ENCODE measurements at places on chromosomes 12 and 14.

DNA sequence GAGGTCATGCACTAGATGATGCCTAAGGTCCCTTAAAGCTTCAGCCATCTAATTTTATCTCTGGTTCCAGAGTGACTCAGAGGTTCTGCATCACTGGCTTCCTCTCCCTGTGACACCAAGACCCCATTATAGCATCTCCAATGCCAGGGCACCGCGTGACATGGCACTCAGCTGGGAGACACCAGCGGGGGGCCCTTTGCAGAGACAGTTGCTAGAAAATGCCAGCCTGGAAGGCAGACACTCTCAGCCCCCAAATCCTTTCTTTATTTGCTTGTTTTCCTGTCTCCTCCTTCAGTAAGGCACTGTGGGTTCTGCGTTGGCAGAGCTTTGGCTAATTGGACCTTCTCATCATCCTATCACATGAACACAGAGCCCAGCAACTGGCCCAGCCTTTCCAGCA is 123.5 kb upstream of the VRK1 start:
- DNase-seq = no peak

GRCh38 chr12:4817880-4818279 is 91.8 kb upstream of the KCNA1 start:
- DNase-seq = no peak

DNA sequence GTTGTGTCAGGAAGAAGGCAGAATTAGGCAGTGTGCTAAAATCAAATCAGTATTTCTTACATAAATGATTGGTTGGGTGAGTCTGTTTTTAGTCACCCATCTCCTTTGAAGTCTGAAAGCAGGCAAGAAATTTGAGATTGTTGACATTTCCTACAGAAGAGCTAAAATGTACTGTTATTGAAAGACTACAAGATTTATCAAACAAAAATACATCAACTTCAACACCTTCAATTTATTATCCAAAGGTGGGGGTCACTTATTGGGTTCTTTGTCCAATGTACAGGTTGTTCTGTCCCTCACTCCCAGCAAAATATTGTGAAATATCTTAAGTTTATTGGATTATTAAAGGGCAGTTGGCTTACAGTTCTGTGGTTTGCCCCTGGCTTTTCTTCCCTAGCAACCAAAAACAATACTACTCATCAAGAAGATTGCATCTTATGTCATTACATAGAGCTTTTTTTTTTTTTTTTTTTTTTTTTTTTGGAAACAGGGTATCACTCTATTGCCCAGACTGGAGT is 20.6 kb upstream of the PKP2 start:
- no peak for DNase-seq

- DNase-seq = no peak
Measured at GRCh38 chr14:95291859-95292542, 27.7 kb downstream of the CLMN start.

- DNase-seq = no peak
Measured at GRCh38 chr12:31876568-31877424, 82.4 kb upstream of the RESF1 start.

DNA sequence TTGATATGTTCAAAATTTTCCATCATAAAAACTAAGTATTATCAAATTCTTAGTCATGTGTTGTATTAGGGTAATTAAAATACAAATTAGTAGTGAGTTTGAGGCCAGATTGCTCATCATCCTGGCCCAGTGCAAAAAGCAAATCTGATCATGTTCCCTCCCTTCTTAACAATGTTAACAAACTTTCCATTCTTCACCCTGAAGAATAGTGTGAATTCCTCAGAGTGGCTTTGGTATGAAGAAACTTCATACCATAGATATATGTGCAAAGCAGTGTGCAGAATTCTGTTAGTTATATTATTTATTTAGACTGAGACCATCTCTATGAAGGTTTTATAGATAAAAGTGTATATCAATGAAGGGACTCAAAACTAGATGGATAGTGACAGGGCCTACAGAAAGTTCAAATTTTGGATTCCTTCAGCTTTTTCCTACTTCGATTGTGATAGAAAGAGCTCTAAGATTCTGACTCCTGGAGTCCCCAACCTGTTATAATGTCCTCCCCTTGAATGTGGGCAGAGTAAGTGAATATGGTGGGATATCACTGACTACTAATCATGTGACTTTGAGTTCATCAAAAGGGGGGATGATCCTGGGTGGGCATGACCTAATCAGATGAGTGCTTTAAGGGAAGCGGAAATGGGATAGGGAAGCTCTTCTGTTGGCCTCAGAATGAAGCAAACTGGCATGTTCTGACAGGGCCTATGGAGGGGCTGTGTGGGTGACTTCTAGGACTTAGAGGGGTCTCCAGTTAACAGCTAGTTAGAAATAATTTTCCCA is 271.4 kb downstream of the BTG1 start:
- DNase-seq = no peak

GRCh38 chr12:23550753-23551152 is 398.7 kb downstream of the SOX5 start:
- DNase-seq = peak; percentile 65

- no peak for DNase-seq
Measured at GRCh38 chr12:47271800-47272239, 192.1 kb upstream of the AMIGO2 start.

DNA sequence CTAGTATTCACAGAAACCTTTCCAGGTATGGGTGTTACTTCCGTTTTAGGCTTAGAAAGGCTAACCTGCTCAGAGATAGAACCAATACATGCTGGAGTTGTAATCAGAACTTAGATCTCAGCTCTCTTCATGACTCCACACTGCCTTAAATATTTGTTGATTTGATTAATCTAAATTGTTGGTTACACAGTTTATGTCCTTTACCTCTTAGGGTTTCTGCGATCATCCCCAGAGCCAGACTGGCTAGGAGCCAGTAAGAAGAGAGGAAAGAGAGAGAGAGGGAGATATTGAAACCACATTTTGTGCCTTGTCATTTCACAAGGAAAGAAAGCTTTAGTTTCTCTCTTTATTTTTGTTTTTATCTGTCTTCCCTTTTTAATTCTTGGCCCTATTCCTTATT is 16.8 kb upstream of the MGP start:
- no peak for DNase-seq

DNA sequence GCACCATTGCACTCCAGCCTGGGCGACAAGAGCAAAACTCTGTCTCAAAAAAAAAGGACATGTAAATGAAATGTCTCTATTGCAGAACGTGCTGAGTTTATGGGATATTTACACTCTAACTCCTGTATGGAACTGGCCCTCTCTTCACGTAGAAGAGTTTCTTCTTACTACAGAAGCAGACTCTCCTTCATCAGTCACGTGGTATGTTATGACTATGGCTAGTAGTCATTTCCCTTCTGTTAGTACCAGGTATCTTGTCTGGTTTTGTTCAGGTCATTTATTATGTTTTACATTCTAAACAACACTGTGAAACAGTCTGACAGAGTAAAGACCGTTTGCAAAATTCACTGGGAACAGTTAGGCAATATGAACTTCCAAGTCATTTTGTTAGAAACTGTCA is 20.3 kb downstream of the KNTC1 start:
- DNase-seq = no peak

DNA sequence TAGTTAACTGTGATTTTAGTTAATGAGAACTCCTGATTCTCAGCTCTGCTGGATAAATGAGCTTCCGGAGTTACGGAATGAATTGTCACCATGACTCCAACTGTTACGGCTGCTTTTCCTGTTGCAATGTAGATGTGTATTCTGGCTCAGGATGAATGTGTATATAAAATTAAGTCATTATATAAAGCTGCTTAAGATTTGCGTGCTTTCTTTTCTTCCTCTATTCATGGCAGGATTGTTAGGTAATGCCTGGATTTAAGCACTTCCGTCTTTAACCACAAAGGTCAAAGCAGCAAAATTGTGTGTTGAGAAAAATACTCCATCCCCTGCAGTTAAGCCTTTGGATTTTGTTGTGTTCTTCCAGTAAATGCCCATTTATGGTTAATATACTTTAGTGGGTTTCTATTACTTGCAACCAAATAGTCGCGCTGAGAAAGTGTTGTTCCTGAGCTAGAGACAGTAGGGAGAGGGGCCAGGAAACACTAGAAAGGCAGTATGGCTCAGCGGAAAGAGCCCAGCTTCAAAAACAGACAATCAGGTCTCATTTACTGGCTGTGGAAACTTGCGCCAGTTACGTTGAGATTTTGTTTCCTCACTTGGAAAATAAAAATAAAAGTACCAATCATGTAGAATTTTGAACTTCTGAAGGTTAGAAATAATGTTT is 9.4 kb upstream of the CCDC175 start:
- DNase-seq = no peak

DNA sequence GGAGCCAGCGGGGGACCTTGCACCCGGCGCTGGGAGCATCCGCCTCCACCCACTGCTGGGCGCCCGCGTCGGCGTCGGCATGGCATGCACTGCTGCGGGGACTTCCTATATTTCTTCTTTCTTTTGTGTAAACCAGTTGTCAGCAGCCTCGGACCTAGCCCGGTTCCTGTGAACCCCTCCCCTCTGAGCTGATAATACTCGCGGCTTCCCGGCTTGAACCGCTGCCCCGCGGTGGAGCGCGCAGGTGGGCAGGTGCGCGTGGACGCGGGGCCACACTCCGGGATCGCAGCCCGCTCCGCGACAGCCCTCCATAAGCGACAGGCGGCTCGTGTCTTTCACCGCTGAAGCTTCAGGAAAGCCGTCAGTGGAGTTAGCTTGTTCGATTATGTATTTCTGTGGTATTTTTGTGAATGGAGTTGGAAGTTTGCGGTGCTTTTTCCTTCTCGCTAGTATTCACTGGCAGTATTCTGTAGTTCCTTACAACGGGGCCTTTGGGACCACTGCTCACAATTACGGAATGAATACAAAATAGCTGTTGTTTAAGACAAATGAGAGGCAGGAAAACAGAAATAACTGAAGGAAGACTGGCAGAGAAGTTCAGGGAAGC is 870 bp downstream of the BMAL2 start:
- no peak for DNase-seq

- no peak for DNase-seq
Measured at GRCh38 chr12:94829552-94829951, 173.9 kb downstream of the NDUFA12 start.

DNA sequence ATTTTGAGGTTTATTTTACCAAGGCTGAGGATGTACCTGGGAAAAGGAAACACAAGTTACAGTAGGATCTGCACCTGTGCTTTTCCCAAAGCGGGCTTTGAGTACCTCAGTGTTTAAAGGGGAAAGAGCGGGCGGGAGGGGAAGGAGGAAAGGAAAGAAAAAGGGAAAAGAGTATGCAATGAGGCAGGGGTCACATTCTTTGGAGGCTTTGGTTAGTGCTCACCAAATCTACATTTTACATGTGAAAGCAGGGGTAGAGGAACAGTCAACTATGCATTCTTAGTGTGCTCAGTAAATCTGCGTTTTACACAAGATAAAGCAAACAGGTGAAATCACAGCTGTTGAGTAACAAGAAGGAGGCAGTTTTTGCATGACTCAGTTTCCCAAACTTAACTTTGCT is 242.2 kb downstream of the TMEM132C start:
- DNase-seq = no peak

- DNase-seq = no peak
Measured at GRCh38 chr12:126667339-126667738, 1599.6 kb upstream of the TMEM132C start.

DNA sequence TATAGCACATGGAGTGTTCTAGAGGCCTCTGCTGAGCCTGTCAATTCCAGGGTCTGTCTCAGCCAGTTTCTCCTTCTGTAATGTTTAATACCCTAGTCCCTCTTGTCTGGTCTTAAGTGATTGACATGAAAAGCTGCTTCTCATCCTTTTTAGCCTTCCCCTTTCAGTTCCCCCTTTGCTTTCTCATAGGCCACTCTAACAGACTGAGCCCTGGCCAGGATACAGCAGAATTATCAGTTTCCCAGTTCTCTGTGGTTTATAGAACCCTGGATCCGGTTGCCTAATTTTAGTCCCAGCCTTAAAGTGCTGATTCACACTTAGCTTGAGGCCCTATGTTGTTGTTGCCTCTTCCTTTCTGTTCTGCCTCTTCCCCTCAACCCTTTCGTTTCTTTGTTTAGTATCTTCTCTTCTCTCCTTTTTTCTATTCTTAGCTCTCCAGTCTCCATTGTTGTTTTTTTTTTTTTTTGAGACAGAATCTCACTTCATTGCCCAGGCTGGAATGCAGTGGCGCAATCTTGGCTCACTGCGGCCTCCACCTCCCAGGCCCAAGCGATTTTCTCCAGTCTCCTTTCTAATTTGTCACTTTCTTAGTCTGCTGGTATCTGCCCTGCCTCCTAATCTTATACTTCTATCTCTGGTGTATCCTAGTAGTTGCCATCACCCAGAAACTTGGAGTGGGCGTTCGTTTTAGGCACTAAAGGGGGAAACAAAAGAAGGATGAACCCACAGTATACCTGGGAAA is 2.9 kb upstream of the BIN2 start:
- no peak for DNase-seq

GRCh38 chr14:45610318-45610717 is 357.3 kb upstream of the MIS18BP1 start:
- DNase-seq = peak; percentile 9

DNA sequence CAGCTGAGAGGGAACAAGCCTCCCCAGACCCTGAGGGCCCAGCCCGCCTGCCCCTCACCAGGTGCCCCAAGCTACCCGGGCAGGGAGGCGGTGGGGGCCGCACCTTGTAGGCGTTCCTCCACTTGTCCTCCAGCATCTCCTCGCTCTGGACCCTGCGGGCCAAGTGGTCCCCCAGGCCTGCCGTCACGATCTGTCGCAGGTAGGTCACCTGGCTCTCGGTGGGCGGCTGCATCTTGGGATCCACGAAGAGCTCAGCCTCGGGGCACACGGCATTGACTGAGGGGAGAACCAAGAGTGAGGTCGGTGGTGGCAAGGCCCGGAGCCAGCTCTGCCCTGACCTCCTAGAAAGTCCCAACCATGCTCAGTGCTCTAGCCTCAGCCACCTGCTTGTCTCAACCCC is 36.6 kb downstream of the DHX37 start:
- DNase-seq = no peak

- DNase-seq = no peak
Measured at GRCh38 chr14:100823413-100824080, 2.4 kb upstream of the MEG3 start.

DNA sequence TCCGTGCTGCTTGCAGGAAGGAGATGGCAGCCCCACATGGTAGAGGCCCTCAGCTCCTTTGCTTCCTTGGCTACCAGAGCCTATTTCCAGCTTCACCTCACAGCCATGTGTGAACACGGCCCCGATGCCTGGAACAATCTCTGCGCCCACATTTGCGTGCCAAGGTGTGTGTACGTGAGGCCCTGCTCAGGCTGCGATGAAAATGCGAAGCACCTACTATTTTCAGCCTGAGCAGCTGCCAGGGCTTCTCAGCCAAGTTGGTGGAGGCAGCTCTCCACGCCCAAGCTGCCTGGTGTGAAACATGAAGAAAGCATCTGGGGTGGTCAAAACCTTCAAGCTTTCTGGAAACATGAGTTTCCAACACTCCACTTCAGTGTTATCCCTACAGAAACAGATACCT is 177.8 kb upstream of the EGLN3 start:
- no peak for DNase-seq

GRCh38 chr14:57302883-57303282 is 34.1 kb downstream of the AP5M1 start:
- no peak for DNase-seq

GRCh38 chr12:4607056-4607455 is 41.8 kb downstream of the AKAP3 start:
- DNase-seq = no peak

DNA sequence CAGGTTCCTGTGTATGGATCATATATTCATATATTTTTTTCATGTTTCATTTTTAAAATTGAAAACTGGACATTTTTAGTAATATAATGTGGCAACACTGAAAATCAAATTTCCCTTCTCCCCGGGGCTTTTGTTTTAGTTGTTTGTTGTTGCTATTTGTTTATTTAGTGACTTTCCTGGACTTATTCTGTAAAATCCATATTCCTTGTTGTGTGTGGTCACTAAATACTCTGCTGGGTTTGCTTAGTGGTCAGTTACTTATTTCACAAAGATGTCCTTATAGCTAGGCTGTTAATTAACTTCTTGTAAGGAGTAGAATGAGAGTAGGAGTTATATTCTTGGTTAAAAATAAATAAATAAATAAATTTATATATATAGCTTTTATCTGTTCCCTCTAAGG is 121.6 kb upstream of the MED13L start:
- DNase-seq = no peak
